CD4-positive, alpha-beta memory T cell (primary cell): ENCODE measurements at places on chromosomes 4 and X.

DNA sequence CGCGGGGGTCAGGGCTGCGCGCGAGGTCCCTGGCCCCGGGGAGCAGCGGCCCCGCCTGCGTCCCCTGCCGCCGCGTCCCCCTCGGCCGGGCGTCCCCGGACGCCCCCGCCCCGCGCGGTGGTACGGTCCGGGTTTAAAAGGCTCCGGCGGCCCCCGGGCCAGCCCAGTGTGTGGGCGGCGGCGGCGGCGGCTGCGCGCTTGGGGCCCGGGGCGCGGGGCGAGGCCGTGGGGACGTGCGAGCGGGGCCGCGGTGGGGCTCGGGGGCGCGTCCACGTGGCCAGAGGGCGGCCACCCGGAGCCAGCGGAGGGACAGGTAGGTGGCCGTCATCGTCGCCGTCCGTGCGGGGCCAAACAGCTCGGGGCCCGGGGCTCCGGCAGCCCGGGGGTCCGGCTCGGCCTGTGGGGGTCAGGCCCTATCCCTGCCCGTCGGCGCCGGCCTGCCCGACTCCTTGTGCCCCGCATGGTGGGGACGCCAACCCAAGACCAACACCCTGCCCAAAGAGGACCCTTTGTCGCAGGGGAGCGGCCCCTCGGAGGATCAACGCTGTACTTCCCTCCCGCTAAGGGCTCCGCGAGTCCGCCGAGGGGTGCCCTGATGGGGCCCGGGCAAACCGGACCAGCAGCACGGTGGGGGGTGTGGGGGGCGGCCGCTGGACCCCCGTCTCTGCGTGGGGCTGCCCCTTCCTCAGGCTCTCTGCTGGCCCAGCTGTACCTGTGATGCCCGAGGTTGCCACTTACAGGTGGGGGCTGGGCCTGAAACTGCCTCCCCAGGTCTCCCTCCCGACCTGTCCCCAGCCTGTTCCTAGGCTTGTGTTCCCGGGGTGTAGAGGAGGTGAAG is at the start of gene PLXNA3:
PLXNA3 (plus strand) TSS at position 166 of the 838 bp plus-strand sequence. CDS start 1,903 bp downstream, outside the sequence.
- peaks cover 9% of the 10 kb centered on the region for H3K4me1 ChIP-seq
- no peaks in the 10 kb centered on the region for H3K27me3 ChIP-seq
- peak within 1 kb of the TSS; percentile 55 for H3K27ac ChIP-seq
- DNase-seq: no peak
- H3K36me3 ChIP-seq: peaks cover 3% of the 10 kb centered on the region

DNA sequence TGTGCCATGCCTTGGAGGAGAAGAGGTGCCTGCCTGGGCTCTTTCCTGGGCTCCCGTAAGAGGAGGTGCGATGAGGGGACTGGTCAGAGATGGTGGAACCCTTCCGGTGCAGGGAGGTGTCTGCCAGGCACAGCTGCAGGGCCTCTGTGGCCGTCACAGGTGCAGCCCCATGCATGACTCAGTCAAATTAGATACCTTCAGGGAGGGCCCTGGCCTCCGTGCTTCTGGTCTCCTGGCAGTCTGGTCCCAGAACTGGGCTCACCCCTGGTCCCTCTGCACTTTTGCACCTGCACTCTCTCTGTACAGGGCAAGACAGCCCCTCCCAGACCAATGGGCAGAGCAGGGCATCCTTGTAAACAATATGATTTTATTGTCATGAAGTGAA is 49.9 kb upstream of the LRPAP1 start:
- H3K4me3 ChIP-seq: no peak overlapping the region
- H3K4me1 ChIP-seq: no peaks in the 10 kb centered on the region
- no peak overlapping the region for H3K27ac ChIP-seq

DNA sequence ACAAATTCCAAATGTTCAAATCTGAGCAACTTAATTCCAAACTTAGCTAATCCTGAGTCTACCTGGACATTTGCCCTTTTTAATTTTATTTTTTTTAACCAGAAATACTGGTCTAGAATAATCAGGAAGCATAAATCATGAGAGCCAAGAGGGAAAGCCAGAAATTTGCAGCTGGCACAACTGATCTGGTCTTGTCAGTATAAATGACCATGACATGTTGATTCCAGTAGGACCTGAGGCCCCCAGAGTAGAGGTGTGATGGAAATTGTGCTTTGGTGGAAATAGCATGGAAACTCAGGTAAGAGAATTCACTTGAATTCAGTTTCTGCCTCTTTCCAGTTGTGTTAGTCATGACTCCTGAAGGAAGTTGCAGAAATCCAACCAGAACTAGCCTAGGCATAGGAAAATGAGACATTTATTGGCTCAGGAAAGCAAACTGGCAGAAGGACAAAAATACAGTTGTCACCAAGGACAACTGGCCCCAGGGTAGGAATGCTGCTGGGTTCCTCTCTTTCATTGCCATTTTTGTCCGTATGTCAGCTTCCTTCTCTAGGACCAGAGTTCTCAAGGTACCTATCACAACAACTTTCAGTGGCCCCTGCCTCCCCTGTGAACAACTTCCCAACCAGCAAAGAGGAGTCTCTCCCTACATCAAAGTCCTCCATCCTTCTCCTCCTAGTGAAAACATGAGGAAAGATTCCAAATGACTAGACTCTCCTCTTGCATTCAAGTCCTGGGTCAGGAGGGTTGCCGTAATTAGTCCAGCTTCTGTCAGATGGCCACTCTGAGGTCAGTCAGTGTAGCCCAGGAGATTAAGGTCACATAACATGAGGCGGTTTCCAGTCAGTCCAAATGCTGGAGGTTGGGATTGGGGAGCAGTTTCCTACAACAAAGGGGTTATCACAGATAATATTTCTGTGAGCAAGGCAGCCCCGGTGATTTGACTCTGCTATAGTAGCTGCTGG is 29.3 kb upstream of the MYOZ2 start:
- H3K4me1 ChIP-seq: no peaks in the 10 kb centered on the region
- no peaks in the 10 kb centered on the region for H3K27me3 ChIP-seq
- H3K36me3 ChIP-seq: no peaks in the 10 kb centered on the region
- H3K27ac ChIP-seq: no peak overlapping the region

DNA sequence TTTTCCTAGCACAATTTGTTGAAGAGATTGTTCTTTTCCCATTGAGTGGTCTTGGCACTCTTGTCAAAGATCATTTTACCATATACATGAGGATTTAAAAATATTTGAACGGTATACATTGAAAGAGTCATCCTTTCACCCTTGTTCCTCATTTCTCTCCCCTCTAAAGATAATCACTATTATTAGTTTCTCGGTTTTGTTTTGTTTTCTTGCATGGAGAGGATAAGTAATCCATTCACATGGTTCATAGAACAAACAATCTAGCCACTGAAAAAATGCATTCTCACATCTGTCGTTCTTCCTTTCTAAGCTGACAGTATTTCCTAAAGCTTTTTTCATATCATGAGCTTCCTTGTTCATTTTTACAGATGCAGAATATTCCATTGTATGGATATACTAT is 39.2 kb upstream of the MSMO1 start:
- H3K27ac ChIP-seq: no peak overlapping the region
- H3K4me1 ChIP-seq: peaks cover 7% of the 10 kb centered on the region
- no peaks in the 10 kb centered on the region for H3K27me3 ChIP-seq
- no peak for DNase-seq
- no peaks in the 10 kb centered on the region for H3K36me3 ChIP-seq

GRCh38 chr4:68287704-68288392 is 42.4 kb upstream of the TMPRSS11B start:
- no peak for DNase-seq
- no peak overlapping the region for H3K27ac ChIP-seq
- no peaks in the 10 kb centered on the region for H3K4me1 ChIP-seq
- no peaks in the 10 kb centered on the region for H3K27me3 ChIP-seq

GRCh38 chrX:9122519-9123245 is 88.8 kb upstream of the FAM9B start:
- no peak for DNase-seq
- no peak overlapping the region for H3K4me3 ChIP-seq
- no peaks in the 10 kb centered on the region for H3K36me3 ChIP-seq
- no peak overlapping the region for H3K27ac ChIP-seq
- no peaks in the 10 kb centered on the region for H3K4me1 ChIP-seq
- no peaks in the 10 kb centered on the region for H3K27me3 ChIP-seq

- H3K36me3 ChIP-seq: no peaks in the 10 kb centered on the region
- H3K4me1 ChIP-seq: no peaks in the 10 kb centered on the region
- no peaks in the 10 kb centered on the region for H3K27me3 ChIP-seq
- DNase-seq: no peak
- H3K4me3 ChIP-seq: no peak overlapping the region
These were observed 1.3 kb downstream of the SHOX start for GRCh38 chrX:631802-632365.

GRCh38 chr4:141530627-141531026 is 105.8 kb upstream of the IL15 start:
- H3K4me3 ChIP-seq: no peak overlapping the region
- DNase-seq: no peak
- H3K4me1 ChIP-seq: no peaks in the 10 kb centered on the region
- no peak overlapping the region for H3K27ac ChIP-seq

DNA sequence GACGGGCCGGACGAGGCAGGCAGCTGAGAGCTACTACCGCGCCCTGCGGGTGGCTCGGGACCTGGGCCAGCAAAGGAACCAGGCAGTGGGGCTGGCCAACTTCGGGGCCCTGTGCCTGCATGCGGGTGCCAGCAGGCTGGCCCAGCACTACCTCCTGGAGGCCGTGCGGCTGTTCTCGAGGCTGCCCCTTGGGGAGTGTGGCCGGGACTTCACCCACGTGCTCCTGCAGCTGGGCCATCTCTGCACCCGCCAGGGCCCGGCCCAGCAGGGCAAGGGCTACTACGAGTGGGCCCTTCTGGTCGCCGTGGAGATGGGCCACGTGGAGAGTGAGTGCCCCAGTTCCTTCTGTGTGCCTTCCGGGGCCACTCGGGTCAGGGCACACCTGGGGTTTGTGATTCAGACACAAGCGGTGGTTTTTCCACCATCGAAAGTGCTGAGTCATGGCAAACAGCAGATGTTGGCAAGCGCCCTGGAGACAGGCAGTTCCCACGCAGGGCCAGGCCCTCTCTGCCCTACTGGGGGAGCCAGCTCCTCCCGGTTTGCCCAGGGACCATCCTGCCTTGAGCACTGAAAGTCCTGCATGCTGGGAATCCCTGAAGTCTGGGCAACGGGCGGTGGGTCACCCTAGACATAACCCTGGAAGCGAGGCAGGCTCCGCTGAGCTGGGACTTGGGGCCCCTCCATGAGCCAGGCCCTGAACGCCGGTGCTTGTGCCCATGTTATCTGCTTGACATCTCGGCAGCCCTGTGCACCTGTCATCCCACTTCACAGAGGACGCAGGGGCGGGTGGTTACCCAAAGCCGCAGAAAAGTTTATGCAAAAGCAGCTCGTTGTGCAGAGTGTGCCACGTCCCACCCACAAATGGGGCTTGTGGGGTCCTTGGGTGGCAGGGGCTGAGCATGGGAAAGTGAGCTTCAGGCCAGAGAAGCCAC is 29.5 kb downstream of the SH3TC1 start:
- peaks cover 46% of the 10 kb centered on the region for H3K4me1 ChIP-seq
- no peaks in the 10 kb centered on the region for H3K27me3 ChIP-seq
- H3K36me3 ChIP-seq: peaks cover 17% of the 10 kb centered on the region
- DNase-seq: peak; percentile 77
- H3K4me3 ChIP-seq: peak overlapping the region; percentile 47
- peak overlapping the region; percentile 65 for H3K27ac ChIP-seq

DNA sequence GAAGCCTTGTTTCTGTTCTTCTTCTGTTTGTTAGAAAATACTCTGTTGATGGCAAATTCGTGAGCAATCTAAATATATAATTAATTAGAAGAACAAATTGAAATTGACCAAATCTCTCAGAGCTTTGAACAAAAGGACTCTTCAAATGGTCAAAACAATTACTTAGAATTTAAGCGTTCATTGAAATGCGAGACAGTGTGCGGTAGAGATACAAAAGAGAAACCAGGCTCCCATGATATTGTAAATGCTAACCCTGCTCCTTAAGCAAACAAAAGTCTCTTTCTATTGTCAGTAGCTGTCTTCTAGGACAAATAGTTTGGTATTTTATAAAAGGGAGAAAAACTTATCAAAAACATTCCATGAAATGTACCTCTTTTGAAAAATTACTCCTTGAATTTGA is 453.4 kb upstream of the MAGEB2 start:
- H3K36me3 ChIP-seq: no peaks in the 10 kb centered on the region
- no peak overlapping the region for H3K4me3 ChIP-seq
- H3K4me1 ChIP-seq: no peaks in the 10 kb centered on the region
- no peaks in the 10 kb centered on the region for H3K27me3 ChIP-seq
- DNase-seq: no peak

DNA sequence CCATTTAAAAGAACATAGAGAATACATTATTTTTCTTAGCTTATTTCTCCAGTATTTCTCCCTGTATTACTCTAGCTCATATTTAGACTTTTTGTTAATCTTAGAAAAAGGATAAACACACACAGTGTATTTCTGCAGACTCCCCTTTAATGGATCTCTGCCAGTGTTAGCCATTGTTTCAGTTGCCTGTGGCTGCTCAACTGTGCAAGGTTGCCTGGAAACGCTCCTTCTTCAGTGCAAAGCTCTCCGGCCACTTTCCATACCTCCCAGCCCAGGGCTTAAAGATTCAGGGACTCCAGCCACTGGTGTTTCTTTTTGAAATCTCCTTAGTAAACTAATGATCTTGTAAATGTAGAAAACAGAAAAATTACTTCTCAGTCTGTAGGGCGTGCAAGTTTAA is 104.9 kb downstream of the SLIT2 start:
- no peaks in the 10 kb centered on the region for H3K27me3 ChIP-seq
- no peak for DNase-seq
- no peak overlapping the region for H3K4me3 ChIP-seq
- H3K36me3 ChIP-seq: no peaks in the 10 kb centered on the region
